ENCODE measurements at places on chromosomes 1 and 21.

- no peak for DNase-seq
Observed at GRCh38 chr1:239225396-239225795, 161.0 kb upstream of the CHRM3 start.

- DNase-seq = no peak
Observed at GRCh38 chr1:30740251-30741238, 17.0 kb downstream of the LAPTM5 start.

- no peak for DNase-seq
Observed at GRCh38 chr1:177772386-177772960, 197.4 kb downstream of the SEC16B start.

DNA sequence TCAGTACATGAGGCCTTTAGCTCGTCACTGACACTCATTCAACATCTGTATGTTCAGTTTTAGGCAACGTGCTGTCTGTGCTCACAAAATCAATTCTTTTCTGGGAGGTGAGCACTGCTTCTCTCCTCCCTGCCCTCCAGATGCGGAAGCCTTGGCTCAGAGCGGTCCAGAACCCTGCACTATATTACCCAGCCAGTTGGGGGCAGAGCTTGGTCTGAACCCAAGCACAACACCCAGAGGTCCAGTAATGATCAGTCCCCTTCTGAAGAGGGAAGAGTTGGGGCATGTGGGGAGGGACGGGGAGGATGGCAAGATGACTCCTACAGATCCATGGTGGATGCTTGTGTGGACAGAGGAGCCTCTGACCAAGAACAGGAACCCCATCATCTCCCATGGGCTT is 5.6 kb upstream of the DSCAM start:
- no peak for DNase-seq

- no peak for DNase-seq
Observed at GRCh38 chr1:199811163-199811562, 216.3 kb upstream of the NR5A2 start.

GRCh38 chr21:42846221-42846620 is 33.1 kb downstream of the WDR4 start:
- no peak for DNase-seq
